Fibroblast of skin of left biceps (primary cell): ENCODE measurements at places on chromosomes 13 and 19.

- DNase-seq: no peak
Observed at GRCh38 chr13:43071824-43072223, 48.4 kb downstream of the DNAJC15 start.

DNA sequence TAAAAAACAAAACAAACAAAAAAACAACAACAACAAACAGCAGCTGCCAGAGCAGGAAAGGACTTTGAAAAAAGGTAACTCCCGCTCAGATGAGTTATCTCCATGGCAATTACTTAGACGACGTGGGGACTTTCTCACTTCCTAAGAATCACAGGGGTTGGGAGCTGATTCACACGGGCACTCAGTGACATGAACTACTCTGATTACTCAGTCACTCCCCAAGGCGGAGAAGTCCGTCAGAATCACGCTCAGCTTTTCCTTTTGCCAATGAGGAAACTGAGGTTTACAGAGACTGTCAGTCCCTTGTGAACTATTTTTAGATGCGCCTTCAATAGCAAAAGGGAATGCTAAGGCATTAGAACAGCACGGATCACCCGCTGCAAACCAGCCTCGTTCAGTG lies 32.3 kb upstream of the MATK start:
- DNase-seq: no peak

- DNase-seq: no peak
Observed at GRCh38 chr19:49430172-49430677, 5.0 kb downstream of the GFY start.

- no peak for DNase-seq
Observed at GRCh38 chr19:42683917-42684513, 56.3 kb downstream of the PSG3 start.

- DNase-seq: no peak
Observed at GRCh38 chr19:56572589-56572988, 5.3 kb downstream of the ZNF470 start.

- DNase-seq: no peak
Observed at GRCh38 chr13:59607780-59608233, 555.9 kb downstream of the DIAPH3 start.
